Fibroblast of mammary gland (primary cell): ENCODE measurements at places on chromosomes 5 and 9.

DNA sequence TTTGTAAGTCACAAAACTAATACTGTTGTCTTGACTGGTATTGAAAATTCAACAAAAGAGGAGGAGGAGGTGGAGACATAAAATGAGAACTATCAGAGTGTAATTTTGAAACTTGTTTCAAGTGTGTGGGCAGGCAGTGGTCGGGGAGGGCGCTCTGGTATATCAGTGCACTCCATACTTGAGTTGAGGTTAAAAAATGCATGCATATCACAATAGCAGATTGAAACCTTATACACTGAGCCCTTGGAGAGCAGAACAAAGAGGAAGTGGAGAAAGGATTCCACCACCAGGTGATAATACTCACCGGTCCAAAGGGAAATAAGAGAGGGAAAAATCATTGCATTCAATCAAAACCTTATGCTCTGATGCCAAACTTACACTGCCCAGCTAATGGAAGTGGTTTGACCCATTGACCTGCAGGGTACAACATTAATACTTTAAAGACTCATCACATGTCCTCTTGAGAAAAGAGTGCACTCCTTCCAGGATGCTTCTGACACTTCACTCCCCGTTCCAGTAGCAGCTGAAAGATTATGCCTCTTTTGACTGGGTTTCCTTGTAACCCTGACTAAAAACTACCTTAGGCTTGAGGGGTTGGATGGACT, 79.5 kb upstream of the FAM169A start:
- peak; percentile 7 for DNase-seq

- peak; percentile 23 for DNase-seq
These were observed 2.7 kb upstream of the PCBD2 start for GRCh38 chr5:134902071-134902801.

DNA sequence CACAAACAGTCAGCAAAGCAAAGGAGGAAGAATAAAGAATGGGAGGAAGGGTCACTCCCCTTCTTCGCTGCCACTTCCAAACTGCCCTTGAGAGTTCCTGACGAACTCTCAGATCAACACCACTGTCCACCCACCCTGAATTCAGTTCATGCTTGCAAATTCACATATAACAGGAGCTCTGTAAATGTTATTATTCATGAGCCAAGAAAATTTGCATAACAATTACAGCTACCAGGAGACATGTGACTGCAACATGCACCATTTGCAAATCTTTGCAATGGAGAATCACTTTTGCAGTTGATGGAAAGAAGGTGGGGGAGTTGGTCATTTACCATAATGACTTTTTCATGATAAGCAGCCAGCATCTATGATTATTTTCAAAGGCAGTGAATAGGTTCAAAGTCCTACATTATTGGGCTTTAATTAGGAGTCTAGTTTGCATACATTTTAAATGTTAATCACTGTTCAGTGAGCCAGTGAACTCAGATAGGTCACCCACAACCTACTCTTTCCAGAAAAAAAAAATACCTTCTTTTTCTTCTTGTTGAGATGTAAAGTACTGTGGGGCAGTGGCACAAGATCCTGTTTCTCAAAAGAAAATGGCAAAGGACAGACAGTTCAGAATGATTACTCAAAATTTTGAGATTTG, 149.7 kb downstream of the CAAP1 start:
- DNase-seq: no peak

GRCh38 chr9:34651876-34652601, at the start of gene IL11RA:
TSS of gene IL11RA (plus strand) at chr9:34652185. CDS start at chr9:34655218, 3,033 bp downstream.
- peak; percentile 86 for DNase-seq

DNA sequence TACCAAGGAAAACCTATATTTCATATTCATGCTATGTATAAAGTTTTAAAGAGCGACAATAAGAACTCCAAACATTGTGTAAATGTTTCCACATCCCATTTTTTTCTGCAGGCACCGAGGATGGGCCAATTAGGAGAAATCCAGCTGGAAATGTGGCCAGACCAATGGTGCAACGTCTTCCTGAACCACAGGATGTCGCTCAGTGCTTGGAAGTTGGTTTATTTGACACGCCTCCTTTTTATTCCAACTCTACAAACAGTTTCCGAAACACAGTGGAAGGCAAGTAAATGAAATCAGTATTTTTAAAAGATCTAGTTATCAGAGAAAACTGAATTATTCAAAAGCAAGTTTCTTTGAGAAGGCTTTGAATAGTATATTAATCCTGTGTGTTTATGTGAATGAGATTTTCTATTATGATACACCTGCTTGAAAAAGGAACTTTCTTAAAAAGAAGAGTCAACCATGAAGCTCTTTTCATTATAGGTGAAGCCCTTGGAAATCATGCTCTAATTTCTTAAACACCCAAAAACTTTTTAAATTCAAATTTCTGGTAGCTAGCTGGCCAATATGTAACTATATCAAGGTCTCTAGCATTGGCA, 9.1 kb downstream of the TYRP1 start:
- peak; percentile 76 for DNase-seq

GRCh38 chr9:9846557-9846956, 766.2 kb downstream of the PTPRD start:
- DNase-seq: no peak

GRCh38 chr5:39661026-39661779, 236.4 kb upstream of the DAB2 start:
- DNase-seq: peak; percentile 62
